ENCODE measurements at places on chromosomes 11 and 22. TPM values are rescaled to one million over a fixed set of nuclear protein-coding genes. Genes with fewer than 3 reads are reported as not detected.

The BRSK2 gene
- 0.27 TPM for total RNA-seq

The MYBPC3 gene
- total RNA-seq, result 0.86 TPM

The UPK3A gene
- not detected for total RNA-seq

The GLYAT gene
- not detected for total RNA-seq

The ABTB2 gene
- 5.3 TPM for total RNA-seq

The EXPH5 gene
- total RNA-seq, result 5.9 TPM

The CHRM1 gene
- total RNA-seq, result not detected

The CWC15 gene
- total RNA-seq, result 81.5 TPM

All from naive thymus-derived CD4-positive, alpha-beta T cell (primary cell).